ENCODE measurements at places on chromosomes 7 and 10. TPM values are rescaled to one million over a fixed set of nuclear protein-coding genes. Genes with fewer than 3 reads are reported as not detected.
A peak's percentile ranks its signal among the peaks of the same experiment; 100 is the strongest.

DDX50 gene
- total RNA-seq, result 61.1 TPM

NPSR1 gene
- total RNA-seq, result not detected

ACSL5 gene
- 55.6 TPM for total RNA-seq

C10orf53 gene
- not detected for total RNA-seq

SRRM3 gene
- not detected for total RNA-seq

TNS3 gene
- total RNA-seq, result 56.6 TPM

GPR85 gene
- not detected for total RNA-seq

DNA sequence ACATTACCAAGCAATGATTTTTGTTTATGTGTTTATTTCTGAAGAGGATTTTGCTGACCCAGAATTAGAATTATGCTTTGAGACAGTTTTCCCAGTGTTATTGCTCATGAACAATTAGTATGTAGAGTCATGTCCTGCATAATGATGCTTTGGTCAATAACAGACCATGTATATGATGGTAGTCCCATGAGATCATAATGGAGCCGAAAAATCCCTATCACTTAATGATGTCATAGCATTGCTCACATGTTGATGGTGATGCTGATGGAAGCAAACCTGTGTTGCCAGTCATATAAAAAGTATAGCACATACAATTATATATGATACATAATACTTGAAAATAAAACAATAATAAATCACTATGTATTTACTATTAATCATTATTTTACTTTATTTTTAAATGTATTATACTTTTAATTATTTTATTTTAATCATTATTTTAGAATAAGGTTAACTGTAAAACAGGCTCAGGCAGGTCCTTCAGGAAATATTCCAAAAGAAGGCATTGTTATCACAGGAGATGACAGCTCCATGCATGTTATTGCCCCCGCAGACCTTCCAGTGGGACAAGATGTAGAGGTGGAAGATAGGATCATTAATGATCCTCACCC lies 33.5 kb downstream of the AHR start:
- DNase-seq, result no peak

DNA sequence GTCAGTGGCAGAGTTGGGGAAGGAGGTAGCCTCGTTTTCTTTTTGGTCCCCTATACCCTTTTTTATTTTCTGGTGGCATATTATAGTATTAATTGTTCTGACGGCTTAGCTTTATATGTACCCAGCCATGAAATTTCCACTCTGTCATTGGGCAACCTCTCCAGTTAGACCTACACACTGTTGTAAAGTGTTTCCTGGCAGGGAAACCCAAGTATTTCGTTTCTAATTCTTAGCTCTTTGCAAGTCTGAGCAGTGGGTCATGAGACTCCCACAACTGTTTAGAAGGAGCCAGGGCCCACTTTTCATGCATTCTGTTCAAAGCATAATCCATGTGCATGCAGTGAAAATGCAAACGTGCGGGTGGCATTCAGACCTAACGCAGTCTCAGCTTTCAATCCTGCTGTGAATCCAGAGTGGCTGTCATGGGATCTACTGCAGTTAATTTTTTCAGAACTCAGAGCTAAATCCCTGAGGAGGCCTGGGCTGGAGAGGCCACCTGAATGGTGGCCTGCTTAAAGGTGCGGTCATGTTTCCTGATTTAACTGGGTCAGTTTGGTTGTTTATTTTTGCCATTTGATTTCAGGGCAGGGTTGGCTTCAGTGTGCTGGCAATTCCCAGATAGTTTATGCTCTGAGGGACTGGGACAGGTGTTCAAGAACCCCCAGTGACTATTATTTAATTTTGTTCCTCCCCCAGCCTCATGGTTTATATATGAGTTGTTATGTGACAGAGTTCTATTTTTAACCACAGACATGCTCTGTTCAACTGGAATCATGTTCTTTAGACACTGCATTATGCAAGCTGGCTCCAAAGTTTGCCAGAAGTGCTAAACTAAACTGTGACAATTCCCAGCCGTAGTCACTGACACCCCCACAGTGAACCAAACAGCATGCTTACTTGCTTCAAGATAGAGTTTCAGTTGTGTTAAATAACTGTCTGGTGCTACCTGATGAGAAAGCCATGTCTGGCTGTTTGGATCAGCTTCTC lies 27.4 kb upstream of the SYPL1 start:
- DNase-seq, result no peak

DNA sequence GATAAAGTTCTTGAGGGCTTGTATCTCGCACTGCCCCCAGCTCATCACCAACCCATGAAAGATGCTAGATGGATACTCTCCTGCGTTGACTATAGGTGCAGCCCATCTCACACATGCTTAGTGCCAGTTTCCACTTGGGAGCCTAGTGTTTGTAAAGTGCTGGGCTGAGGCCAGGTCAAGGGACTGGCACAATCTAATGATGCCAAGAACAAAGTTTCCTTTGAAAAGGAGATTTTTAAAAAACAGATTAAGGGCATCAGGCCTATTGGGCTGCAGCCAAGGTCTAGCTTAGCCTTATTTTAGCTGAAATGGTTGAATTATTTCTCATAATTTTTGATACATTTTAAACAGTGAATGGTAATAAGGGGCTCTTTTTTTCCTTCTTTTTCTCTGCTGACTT lies 259.0 kb downstream of the ADRA2A start:
- DNase-seq, result no peak

- DNase-seq, result peak; percentile 73
Observed at GRCh38 chr7:101854084-101854865, 36.8 kb downstream of the CUX1 start.

GRCh38 chr10:124262234-124262865 lies 156.4 kb downstream of the OAT start:
- no peak for DNase-seq

DNA sequence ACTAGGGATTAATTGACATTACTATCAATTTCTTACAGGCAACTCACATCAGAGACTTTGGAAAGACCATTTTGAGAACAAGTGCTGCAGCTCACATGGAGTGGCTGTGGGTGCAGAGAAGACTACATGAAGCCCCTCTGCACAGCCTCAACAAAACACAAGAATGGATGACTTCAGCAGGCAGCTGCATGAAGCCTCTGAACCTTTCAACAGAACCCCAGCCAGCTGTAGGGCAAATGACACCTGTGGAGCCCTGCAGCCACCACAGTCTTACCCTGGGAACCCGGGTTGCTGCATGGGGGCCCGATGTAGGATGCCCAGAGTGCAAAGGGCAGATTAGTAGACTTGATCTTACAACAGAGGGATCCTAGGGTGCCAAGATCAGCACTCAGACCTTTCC lies 62.0 kb upstream of the CAMK2B start:
- DNase-seq, result no peak

DNA sequence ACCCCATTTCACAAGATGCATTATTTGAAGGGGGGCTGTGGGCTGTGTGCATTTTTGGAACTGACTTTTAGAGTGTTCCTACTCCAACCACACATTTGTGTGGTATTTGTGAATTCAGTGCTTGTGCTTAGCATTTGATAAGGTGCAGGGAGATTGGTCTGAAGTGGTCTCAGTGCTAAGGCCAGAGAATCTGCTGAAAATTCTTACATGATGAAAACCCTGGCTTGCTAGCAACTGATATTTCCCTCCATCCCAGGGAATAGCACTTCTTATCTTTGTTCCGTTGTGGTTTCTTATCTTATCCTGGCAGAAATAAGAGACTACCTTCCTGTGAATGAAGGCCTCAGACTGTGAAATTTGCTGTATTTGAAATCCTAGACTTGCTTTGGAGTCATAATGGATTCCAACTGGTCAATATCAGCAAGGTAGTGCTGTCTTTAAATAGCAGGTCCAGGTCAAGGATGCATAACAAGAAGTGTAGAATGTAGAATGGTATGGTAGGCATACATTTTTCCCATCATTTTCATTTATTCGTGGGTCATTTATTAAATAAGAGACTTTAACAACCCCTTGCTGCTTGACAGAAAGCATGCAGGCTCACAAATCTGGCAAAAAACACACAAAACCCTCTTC lies 986.9 kb downstream of the REEP3 start:
- DNase-seq, result no peak

DNA sequence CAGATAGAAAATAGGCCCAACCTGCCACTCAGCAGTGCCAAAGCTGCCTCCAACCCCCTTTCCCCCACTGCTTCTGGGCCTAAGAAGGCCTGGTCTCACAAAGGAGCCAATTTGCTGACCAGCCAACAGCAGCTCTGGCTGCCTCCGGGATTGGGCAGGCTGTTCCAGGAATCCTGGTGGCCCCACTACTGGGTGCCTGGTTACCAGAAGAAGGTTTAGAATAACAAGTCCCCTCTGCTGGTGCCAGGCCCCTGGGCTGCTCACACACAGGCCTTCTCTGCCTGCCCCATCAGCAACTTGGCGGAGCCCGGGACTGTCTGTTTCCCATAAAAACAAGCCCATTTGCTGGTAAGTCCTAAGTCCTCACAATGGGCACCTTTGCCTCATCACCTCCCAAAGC lies 1.2 kb downstream of the PHKG1 start:
- no peak for DNase-seq

- DNase-seq, result peak; percentile 45
Observed at GRCh38 chr7:152459724-152460251, 24.0 kb upstream of the KMT2C start.

DNA sequence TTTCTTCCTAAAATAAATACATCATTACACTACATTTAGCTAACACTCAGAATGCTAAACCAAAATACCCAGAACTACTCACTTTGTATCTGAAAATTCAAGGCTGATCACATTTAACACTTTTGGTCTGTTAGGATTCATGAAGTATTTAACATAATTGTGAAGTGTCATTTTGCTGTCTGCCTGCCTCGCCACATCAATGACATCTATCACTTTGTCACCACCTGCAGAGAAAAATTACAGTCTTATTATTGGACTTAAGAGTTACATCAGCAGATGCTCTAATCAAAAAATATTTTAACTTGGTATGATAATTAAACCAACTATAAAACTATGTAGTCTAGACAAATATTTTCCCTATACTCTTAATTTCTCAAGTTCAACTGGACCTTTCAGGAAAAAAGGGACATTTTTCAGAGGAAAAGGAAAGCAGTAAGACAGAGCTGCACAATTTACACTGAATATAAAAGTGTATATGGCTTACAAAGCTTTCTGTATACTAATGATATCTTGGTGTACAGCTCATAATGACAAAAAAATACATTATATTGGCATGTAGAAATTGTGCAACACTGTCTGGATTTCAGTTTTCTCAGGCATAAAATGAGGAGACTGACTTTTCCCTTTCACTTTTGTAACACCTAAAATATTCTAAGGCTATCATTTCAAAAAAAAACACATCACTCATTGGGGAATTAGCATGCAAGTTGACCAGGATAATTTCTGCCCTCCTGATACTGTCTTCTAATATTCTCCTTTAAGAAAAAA lies 49.2 kb downstream of the KDM7A start:
- no peak for DNase-seq

DNA sequence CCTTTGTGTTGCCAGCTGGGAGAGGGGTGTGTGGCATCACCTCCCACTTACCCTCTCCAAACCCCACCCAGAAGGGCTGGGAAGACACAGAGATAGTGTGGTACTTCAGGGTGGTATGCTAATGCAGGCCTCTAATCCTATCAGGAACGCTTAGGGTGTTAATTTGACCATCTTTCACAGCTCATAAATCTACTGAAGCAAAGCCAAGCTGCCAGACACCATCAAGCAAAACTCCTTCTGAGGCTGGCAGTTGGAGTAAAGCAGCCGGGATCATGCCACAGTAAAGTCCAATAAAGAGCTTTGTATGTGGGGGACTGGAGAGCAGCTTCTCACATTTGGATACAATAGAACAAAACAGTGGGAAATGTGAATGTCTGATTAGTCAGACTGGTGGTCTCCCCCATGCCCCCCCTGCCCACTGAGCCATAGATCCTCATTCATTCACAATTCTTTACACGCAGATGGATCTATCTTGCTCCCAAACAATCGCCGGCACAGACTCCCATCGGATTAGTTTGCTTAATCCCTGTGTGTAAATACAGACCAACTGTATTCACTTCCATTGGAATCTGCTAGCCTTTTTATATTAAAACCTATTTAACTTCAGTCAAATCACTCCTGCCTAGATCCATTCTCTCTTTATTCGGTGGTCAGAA lies 29.6 kb downstream of the FGFBP3 start:
- no peak for DNase-seq

- DNase-seq, result no peak
Observed at GRCh38 chr7:126529833-126530232, 722.9 kb downstream of the GRM8 start.

GRCh38 chr10:36366843-36367242 lies 724.7 kb upstream of the FZD8 start:
- DNase-seq, result peak; percentile 46

DNA sequence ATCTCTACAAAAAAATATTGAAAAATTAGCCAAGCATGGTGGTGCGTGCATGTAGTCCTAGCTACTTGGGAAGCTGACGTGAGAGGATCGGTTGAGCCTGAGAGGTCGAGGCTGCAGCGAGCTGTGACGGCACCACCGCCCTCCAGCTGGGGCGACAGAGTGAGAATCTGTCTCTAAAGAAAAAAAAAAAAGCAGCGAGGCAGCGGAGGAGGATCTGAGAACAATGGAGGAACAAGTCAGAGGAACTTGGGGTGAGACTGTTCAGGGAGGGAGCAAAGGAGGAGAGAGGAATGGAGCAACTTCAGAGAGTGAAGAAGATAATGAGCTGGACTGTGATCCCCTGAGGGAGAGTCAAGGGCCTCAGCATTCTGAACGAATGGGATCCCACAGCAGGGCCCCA lies 85.4 kb downstream of the MKX start:
- no peak for DNase-seq

Data from Karpas-422 (cell line).